ENCODE measurements at places on chromosomes 7 and 10.

DNA sequence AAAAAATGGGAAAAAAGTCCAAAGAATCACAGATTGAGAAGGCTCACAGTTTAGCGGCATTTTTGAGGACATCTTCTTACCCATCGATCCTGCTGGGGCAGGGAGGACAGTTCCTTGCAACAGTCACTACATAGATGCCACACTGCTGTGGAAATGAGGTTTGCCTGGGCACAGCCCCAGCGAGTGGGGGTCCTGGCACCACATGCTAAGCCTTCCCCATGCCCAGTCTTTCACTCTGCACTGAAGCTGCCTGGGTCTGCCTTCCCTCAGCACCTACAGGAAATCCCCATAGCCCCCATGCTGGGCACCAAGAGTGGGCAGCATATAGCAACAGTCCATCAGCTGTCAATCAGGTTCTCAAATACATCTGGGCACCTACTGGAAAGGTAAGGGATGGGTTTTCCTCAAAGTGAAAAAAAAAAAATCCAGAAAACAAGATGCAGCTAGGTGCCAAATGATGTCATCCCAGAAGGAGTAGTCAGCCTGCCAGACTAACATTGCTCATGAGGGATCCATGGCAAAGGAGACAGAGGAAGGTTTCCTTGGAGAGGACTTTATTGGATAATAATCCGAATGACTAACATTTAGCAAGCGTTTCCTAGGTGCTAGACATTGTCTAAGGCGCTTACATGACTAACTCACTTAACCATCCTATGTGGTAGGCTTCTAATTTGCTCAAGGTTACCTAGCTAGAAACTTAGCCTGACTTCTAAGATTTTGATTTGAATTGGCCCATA, 125.7 kb upstream of the CXCL12 start:
- peak; percentile 52 for DNase-seq

- DNase-seq = peak; percentile 20
Measured at GRCh38 chr10:103660364-103661197, 167.1 kb downstream of the NEURL1 start.

- no peak for DNase-seq
Measured at GRCh38 chr10:49000437-49001398, 61.1 kb upstream of the LRRC18 start.

DNA sequence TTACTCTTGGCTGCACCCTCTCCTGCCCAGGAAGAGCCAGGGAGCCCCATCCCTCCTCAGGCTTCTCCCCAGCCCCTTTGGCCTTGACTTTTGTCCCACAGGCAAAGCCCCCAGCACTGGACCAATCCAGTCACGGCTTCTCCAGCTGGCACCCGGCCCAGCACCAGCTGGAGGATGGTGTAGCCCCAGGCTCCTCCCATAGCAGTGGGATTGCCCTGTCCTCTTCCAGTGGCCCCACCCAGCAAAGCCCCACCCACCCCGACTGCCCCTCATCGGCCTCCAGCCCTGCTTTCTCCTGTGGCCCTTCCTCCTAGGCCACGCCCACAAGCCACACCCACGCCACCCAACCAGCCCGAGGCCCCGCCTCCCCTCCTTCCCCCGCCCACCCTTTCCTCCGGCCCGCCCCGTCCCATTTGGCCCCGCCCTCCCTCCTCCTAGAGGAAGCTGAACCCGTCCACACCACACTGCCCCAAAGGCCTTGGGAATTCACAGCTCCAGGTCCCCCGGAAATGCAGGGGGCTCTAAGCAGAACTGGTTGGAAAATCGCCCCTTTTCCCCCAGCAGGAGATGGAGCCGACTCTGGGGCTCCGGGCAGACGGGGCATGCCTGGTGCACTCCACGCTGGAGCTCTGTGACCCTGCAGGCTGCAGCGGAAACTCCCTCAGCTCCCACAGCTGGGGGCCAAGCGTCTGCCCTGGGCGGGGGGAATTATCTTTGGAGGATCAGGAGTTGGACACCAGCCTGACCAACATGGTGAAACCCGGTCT, 25.2 kb downstream of the GET4 start:
- DNase-seq = no peak

- no peak for DNase-seq
Measured at GRCh38 chr7:143325240-143325639, 9.3 kb downstream of the CLCN1 start.

DNA sequence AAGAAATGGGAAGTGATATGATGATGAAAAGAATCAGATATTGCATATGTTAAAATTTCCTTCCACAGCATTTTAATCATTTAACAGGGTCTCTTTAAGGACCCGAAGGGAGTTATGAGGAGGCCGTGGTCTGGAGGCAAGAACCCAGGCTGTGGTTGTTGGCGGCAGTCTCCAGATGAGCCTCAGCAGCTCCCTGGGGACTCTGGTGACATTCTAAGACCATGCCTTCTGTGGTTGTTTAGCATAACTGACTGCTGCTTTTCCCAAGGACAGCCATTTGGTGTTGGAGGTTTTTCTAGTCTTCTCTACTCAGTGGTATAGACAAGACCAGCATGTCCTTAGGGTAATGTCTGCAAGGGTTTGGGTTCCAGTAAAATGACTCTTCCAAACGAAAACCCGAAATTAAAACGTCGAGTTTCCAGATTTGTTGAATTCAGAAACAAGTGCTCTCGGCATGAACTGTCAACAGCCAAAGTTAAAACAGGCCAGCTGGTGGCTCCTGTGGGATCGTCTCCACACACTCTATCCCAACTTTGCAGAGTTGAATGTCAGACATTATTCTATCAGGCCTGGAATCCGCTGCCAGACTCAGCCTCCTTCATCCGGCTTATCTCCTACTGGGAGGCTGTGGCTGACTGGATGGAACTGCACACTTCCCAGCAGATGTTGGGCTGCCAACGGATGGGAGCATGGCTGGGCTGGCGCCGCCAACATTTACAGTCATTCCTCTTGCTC, 183.1 kb downstream of the TAX1BP1 start:
- DNase-seq = no peak

DNA sequence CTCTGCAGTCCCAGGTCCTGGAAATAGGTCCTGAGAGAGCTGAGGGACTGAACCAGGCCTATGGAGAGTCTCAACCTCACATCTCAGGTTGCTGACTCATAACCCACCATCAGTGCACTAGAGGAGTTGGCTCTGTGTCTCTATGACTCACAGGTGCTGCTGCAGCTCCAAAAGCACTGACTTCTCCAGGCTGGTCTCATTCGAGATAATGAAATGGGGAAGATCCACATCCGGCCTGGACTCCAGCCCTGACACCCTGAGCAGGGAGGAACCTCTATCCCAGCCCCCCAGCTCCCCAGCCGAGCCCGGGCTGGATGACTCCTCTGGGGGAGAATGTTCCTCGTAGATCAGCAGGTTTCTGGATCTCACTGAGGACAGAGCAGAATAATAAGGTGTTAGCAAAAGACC, 35.5 kb upstream of the DGKI start:
- DNase-seq = no peak

GRCh38 chr7:47809387-47809786, 138.9 kb downstream of the PKD1L1 start:
- DNase-seq = no peak

DNA sequence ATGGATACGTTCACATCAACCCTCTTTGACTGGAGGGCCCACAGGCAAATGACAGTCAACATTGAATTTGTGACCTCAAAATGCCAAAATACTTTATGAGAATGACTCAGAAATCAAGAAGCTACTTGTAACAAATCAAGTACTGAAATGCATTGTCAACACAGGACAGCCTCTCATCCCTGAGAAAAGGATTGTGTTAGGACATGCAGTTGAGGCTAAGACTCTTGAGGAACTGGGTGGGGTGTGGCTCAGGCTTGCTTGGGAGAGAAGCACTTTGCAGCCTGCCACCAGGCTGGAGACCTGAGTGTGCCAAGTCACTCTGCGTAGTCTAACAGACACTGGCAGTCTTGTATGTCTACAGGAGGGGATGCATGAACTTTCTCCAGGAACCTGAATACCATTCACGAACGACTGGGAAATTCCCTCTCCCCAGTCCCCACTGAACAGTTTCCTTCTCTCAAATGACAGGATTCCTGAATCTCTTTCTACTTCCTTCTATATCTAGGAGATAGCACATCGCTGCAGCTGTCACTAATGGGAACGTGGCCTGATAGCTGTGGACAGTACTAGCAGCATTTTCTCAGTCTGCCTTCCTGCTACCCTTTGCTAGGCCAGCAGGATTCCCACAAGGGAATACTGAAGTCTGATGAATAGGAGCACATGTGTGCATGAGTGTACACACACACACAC, 3.3 kb upstream of the SMO start:
- DNase-seq = no peak

GRCh38 chr7:111517549-111517951, 44.7 kb downstream of the IMMP2L start:
- no peak for DNase-seq

DNA sequence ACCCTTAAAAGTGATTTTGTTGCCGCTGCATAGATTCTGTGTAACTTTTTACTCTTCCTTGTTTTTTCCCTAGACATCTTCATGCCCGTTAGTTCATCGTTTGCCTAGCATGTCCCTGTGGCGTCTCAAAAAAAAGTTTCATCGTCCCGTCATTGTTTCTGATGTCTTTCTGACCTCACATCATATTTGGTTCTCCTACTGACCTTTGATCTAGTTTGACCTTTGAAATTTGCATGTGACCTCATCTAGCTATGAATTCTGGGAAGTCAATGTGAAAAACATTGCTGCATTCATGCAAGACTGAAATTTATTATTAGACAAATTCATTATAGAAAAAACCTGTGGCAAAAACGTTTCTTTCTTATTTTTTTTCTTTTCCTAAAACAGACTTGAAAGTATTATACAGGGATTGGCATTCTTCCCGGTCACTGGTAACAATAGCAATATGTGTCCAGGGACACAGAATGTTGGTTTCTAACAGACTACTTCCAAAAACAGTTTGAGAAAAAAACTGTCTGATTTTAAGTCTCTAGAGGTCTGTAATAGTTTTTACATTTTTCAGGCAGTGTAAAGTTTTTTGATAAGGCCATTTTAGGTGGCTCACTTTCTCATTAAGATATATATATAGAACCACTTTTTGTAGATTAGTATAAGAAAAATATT, 280.9 kb downstream of the USP6NL start:
- no peak for DNase-seq

DNA sequence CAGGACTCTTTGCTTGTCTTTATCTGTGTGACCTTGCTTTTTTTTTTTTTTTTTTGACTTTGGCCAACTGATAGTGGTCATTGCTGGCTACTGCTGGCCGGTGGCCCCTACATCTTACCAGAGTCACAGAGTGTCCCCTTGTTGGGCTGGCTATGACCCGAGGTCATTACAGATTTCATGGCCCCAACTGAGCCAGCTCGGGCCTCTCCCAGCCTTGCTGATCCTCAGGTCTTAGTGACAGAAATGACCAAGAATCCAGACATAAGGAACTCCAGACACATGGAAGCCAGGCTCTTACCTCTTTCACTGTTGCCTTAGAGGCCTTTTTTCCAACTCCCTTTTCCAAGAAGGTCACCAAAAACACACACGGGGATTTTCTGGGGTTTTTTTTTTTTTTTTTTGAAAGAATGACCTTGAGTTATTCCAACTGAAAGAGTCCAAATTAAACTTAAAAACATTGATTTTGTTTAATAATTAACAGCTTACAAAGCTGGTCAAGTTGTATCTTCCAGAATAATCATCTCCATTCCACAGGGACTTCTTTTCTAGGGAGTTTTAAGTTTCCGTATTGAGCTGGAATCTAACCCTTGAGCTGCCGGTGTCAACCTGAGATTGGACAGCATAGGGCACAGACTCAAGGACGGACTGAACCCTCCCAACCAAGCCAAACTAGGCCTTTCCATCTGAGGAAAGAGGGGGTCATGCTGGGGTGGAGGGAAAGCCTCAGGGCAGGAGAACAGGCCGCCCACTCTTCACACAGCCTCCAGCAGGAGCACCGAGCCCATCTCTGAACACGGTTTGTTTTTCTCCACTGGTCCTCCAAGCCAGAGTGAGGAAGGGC, 43.8 kb downstream of the PIK3AP1 start:
- no peak for DNase-seq

GRCh38 chr7:39453743-39454355, 112.4 kb upstream of the YAE1 start:
- no peak for DNase-seq

GRCh38 chr7:50684011-50684712, 98.5 kb downstream of the GRB10 start:
- no peak for DNase-seq

DNA sequence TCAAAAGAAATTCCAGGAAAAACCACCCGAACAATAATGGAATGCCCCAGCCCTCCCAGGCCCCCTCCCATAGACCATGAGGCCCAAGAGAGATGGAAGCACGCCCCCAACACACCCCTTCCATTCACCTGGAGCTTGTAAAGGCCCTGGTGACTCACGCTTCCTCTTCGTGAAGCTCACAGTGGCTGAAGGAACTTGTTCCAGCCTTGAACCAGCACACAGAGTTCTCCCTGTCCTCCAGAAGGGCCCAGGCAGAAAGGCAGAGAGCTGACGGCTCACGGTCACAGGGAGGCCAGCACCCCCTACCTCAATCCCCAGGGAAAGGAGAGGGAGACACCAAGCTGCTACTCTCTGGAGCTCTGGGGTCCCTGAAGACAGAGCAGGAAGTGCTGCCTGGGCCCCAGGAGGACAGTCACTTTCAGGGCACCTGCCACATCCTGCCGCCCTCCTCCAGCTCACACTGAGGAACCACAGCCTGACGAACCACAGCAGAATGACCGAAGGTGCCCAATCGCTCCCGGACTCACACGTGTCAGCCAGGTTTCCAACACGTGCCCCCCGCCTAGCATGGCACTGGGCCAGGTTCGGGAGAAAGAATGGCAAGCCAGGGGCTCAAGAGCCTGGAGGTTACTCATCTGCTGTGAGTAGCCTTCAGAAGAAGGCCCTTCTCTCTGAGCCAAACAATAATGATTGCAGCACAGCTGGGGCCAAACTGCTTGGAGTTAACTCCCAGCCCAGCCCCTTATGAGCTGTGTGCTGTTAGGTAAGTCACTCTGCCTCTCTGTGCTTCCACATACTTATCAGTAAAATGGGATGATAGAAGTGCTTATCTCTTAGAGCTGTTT, 52.8 kb downstream of the DLG5 start:
- DNase-seq = no peak

- no peak for DNase-seq
Measured at GRCh38 chr7:88363249-88363648, 56.6 kb upstream of the STEAP4 start.

GRCh38 chr10:69562731-69563254, 10.4 kb downstream of the NEUROG3 start:
- DNase-seq = no peak

GRCh38 chr10:11116361-11116760, 98.7 kb downstream of the CELF2 start:
- no peak for DNase-seq

GRCh38 chr7:16753932-16754855, 639 bp downstream of the TSPAN13 start:
- no peak for DNase-seq

- no peak for DNase-seq
Measured at GRCh38 chr7:141290973-141291372, 217.1 kb downstream of the TMEM178B start.

Data from C1 segment of cervical spinal cord (tissue), 14 donors.